ENCODE measurements at places on chromosomes 2 and 18. TPM values are rescaled to one million over a fixed set of nuclear protein-coding genes. Genes with fewer than 3 reads are reported as not detected.

The SATB2 gene
- total RNA-seq = 12.2 TPM

The SNTG2 gene
- 4.6 TPM for total RNA-seq

The DAPL1 gene
- not detected for total RNA-seq

The G6PC2 gene
- total RNA-seq = not detected

The SLC4A5 gene
- total RNA-seq = 9.2 TPM

All from breast epithelium (tissue), 4 donors.